ENCODE measurements at places on chromosomes 5 and 9.

GRCh38 chr5:176153741-176154140, 84.5 kb upstream of the SIMC1 start:
- no peak for DNase-seq

GRCh38 chr5:39187831-39188731, 31.3 kb downstream of the FYB1 start:
- DNase-seq, result no peak

DNA sequence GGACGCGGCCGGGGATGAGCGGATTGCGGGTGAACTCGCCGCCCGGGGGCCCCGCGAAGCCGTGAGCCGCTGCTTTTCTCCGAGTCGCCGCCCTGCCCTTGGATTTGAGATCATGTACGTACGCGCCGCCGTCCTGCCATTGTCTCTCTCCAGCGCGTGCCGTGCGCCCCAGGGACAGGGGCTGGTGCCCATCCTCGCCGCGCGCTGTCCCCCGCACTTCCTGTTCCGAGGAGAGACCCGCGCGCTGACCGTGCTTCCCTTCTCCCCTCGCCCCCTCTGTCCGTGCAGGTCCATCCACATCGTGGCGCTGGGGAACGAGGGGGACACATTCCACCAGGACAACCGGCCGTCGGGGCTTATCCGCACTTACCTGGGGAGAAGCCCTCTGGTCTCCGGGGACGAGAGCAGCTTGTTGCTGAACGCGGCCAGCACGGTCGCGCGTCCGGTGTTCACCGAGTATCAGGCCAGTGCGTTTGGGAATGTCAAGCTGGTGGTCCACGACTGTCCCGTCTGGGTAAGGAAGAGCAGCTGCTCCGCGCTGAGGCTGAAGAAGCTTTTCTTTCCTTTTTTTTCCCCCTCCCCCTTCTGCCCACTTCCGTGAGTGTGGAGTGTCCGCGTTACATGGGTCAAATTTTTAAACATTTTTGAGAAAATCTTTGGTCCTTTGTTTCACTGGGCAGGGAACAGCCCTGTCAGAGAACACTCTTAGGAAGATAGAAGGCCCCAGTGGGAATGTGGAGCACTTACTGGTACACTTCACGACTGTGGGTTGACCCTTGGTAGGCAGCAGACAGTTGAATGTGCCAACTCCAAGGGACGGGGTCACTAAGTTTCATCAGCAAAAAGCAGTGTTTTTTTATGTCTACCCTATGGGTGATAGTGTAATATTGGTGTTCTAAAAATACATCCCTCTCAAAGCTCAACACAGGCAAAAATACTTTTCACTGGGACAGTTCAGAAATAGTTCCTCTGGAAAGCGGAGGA, 727 bp downstream of the RHOBTB3 start:
- no peak for DNase-seq

DNA sequence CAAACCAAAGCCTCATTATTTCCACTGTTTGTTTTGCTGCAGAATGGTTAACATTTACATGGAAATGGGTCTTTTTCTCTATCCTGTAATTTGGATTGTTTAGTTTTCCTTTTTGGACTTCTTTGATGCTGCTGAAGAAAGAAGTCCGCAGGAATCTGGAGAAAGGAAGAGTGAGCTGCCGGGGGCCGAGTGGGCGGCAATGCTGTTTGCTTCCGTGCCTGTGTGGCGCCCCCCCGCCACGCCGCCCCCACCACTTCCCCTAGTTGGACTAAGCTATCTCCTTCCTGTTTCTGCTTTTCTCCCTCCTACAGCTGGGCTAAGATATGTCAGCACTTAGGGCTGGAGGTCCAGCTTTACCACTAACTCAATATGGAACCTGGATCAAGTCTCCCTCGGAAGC, 39.7 kb downstream of the ACTL7B start:
- DNase-seq, result no peak

DNA sequence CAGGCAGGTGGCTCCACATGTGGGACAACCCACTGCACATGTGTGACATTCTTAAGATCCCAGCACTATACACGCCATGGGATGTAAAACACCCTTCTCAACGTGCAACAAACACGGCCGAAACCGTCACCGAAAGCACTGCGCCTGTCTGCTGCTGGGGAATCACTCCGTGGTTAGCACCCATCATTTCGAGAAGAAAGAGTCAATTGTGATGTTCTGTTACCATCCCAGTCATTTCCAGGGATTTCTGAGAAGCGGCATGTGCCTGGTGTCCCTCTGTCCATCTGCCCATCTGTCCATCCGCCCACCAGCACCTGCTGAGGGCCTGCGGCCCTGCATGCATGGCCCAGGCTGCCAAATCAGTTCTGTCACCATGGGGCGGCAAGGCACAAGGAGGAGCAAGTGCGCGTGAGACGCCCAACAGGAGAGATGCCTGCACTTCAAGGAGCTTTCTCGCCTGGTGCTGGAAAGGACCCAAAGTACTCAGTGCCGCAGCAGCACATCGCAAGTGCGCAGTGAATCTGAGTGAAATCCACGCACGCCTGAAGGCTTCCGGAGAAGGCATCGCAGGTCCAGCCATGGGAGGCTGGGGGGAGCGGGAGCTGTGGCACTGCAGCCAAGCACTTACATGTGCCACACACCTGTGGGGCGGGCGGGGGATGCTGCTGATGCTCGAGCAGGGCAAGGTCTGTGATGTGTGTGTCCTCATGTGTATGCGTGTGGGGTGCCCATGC, 38.0 kb downstream of the VAV2 start:
- no peak for DNase-seq

DNA sequence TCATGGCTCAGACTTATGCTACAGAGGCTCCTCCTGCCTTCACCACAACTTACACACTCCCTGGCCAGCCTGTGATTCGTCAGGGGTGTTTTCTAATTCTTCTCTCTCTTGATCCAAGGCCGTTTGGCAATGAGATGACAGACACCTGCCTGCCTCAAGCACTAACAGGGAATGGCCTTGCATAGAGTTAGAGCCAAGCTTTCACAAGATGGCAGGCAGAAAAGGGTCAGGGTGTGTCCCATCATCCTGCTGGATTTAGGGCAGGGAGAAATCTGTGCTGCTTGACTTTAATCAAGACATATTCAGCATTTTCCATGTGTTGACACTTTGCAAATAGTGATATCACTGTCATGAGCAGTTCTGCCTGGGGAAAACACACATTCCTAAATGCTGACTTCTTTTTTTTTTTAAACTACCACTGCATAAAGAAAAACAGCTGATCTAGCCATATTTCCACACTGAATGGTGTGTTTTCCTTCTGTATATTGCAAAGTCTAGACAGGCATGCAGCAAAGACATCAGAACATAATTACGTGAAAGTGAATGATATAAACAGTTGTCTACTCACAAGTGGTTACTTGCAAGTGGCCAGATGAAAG, 95.0 kb upstream of the SLC25A48 start:
- no peak for DNase-seq

Measured in activated CD4-positive, alpha-beta T cell treated with anti-CD3 and anti-CD28 coated beads, Interleukin-2, Interleukin-6, amounts not matched to agents 100 ng/mL and 50 ng/mL, durations not matched to agents 16 hours and 8 hours (primary cell).